Karpas-422 (cell line): ENCODE measurements at places on chromosomes 1 and 21. TPM values are rescaled to one million over a fixed set of nuclear protein-coding genes. Genes with fewer than 3 reads are reported as not detected.

Gene LHX4
- total RNA-seq: not detected in 2 replicates

Gene TAS1R1
- total RNA-seq: not detected in 2 replicates

Gene TFF2
- total RNA-seq: not detected in 2 replicates

Gene CITED4
- not detected in 2 replicates for total RNA-seq

Gene ASCL5
- total RNA-seq: not detected in 2 replicates

DNA sequence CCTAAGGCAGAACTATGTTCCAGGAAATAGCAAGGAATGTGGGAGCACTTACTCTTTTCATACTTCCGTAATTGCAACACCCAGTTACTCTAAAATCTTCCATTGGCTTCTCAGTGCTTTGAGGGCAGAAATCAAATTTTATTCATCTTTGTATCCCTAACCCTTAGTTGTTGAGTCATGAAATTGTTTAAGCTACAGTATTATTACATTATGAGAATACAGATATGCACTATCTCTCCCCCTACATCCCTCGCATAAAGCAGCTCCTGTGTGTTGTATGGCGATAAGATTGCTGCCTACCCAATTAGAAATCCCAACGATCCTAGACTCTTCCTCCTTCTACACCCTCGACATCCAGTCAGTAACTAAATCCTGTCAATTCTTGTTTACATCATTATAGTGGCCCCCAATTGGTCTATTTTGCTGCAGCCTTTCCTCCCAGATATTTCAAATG lies 2.6 kb downstream of the AIDA start:
- 0 out of 2 replicates have a peak, but pooled peaks cover 7% of the 10 kb centered on the region for H3K36me3 ChIP-seq
- H3K27me3 ChIP-seq: no peaks in the 10 kb centered on the region
- H3K4me3 ChIP-seq: no peak overlapping the region

DNA sequence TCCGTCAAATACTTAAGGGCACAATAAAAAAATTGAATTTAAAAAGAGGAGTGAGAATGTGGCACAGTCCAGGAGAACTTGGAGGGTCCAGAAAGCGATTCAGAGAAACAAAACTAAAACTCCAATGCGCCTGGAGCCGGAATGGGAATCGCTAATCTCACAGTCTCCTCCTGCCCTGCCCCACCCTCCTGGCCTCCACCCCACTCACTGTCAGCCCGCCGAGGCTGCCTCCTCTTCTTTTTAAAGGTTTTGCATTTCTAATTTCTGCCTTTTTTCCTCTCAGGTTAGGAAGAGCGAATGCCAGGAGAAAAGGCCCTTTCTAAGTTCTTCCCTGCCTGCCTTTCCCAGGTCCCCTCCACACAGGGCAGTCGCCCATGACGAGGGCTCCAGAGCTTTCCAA lies 135.3 kb downstream of the ZBTB18 start:
- H3K27me3 ChIP-seq: no peaks in the 10 kb centered on the region
- no peaks in the 10 kb centered on the region for H3K4me1 ChIP-seq
- DNase-seq: no peak
- H3K27ac ChIP-seq: no peak overlapping the region

DNA sequence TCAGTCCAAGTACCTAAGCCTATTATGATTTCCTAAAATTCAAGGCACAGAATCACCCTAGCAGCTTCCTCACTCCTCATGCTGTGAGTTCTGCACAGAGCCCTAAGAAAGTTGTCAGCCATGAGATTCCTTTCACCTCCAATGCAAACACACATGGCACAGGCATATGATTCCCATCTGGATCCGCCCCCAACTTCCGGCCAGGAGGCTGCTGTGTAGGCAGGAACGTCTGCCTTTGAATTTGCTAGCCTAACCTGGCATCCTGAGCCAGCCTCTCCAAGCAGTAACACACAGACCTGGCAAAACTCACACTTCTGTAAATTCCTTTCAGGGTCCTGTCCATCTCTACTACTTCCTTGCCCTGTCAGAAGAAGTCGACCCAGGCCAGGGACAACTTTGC lies 521.1 kb upstream of the BEND5 start:
- DNase-seq: no peak
- no peaks in the 10 kb centered on the region for H3K4me1 ChIP-seq
- H3K27me3 ChIP-seq: no peaks in the 10 kb centered on the region
- no peaks in the 10 kb centered on the region for H3K36me3 ChIP-seq

DNA sequence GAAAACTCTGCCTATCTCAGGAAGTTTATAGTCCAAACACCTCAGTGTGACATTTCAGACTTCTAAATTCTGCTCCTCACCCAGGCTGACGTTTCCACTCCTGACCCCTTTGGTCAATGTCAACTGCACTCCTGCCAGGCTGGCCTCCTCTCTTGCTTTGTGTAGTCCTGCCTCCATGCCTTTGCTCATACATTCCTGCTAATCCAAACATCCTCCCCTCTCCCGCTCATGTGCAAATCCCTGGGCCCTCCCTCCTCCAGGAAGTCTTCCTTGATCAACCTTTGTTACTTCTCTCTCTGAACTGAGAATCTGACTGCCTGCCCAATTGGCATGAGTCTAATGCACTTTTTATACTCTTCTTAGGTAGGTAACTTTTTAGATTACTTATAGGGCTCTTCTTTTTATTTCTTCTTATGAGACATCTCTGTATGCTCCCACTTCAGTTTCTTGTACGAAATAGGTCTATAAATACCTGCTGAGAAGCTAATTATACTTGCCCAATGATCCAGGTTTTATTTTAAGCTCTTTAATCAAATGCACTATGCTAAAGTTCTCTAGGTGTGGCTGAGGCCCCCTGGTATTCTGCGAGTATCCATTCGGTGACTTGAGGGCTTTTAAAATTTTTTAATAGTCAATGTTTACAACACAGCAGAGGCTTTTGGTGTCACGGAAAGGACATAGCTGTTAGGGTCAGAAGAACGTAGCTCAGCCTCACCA lies 128.1 kb downstream of the PLXNA2 start:
- no peaks in the 10 kb centered on the region for H3K4me1 ChIP-seq
- no peaks in the 10 kb centered on the region for H3K27me3 ChIP-seq
- H3K36me3 ChIP-seq: no peaks in the 10 kb centered on the region
- H3K27ac ChIP-seq: no peak overlapping the region

- H3K4me3 ChIP-seq: no peak overlapping the region
- peaks cover 83% of the 10 kb centered on the region for H3K4me1 ChIP-seq
- no peaks in the 10 kb centered on the region; the same call in 1 of the 2 replicates for H3K36me3 ChIP-seq
- no peaks in the 10 kb centered on the region for H3K27me3 ChIP-seq
Observed at GRCh38 chr1:111631502-111631901, 11.9 kb downstream of the RAP1A start.

DNA sequence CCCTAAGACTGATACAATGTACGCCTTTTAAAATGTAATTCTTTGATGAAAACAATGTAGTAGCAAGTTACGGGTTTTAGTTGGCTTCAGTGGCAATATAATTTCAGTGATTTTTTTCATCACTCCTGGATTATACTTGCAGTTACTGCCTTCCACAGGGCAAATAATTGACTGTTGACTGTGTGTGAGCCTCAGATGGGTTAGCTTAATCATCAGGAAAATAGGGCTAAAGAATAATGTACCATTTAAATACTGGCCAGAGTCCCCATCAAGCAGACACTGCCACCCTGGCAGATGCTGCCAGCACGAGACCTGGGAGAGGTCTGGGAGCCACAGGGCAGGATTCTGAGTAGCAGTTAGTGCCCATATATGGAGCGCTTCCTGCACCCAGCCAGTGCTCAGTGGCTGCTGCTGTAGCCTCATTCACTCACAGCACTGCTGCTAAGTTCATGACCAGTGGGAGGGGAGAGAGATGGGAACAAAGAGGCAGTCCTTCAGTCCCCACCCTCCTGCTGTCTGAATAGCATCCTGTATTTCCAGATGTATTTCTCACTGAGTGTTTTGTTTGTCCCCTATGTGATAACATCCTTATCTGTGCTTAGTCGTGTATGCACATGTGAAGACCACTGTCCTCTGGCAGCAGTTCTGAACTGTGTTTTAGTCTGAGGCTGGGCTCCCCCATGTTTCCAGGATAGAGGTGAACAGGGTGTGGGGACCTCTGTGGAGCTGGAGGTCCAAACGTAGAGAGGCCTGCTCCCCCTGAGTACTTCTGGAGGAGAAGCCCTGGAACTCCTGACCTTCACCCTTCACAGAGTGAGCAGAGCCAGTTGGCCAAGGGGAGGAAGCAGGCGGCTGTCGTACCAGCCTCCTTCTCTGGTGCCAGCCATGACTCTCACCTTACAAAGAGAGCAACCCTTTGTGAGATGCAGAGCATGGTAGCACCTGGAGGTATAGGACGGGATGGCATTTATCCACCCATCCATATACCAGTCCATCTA lies 80.4 kb downstream of the ADARB1 start:
- no peaks in the 10 kb centered on the region for H3K36me3 ChIP-seq
- H3K4me1 ChIP-seq: peaks cover 31% of the 10 kb centered on the region
- no peak overlapping the region for H3K27ac ChIP-seq

DNA sequence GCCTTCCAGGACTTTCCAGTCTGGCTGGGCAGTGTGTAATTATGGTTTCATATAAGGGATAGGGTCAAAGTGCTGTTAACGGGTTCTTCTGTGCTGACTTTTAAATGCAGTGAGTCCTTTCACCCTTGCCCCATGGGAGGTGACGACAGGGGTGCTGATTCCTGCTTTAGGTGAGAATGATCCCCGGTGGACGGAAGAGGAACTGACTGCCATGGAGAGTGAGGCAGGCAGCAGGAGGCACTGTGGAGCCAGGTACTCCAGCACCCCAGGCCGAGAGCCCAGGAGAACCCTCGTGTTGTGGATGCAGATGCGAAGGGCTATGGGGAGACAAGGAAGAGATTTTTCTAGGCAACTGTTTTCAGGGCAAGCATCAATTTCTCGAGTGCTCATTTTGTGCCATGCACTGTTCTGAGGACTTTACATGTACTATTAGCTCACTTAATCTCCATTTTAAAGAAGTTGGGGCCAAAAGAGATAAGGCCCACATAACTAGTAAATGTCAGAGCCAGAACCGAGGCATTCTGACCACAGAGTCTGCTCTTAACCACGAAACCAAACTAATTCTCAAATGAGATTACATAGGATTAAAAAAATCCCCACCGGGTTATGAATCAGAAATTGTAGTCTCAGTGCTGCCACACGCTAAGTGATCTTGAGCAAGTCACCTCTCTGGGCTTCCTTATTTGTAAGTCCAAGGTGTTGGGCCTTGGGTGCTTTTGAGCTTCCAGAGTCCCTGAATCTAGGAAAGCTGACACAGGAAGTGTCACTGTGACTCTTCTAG lies 28.2 kb downstream of the STPG1 start:
- no peaks in the 10 kb centered on the region for H3K36me3 ChIP-seq
- peak; percentile 58 for DNase-seq
- no peak overlapping the region for H3K4me3 ChIP-seq
- H3K27ac ChIP-seq: no peak overlapping the region
- peaks cover 24% of the 10 kb centered on the region for H3K4me1 ChIP-seq
- no peaks in the 10 kb centered on the region for H3K27me3 ChIP-seq

GRCh38 chr1:174939775-174940545 lies 59.8 kb upstream of the CACYBP start:
- DNase-seq: no peak
- no peak overlapping the region for H3K27ac ChIP-seq
- no peaks in the 10 kb centered on the region for H3K36me3 ChIP-seq
- H3K4me1 ChIP-seq: peaks cover 12% of the 10 kb centered on the region
- no peak overlapping the region for H3K4me3 ChIP-seq

DNA sequence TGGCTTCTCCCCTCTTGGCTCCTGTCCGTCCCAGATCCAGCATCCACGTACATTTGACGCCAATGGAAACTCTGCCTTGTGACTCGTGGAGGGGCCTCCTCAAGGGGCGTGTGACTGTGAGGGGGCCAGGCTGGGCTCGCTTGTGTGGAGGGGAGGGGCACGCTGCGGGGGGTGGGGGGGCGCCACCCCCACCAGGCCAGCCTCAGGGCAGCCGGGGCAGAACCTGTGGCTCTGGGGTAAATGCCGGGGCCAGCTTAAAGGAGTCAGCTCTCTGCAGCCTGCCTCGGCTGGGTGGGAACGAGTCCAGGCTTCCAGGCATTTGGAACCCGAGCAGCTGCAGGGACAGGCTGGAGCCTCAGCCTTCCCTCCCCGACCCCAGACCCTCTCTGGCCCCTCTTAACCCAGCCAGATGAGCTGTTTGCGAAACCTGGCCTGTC lies 94.1 kb downstream of the SIK1 start:
- no peaks in the 10 kb centered on the region for H3K27me3 ChIP-seq
- no peak for DNase-seq
- no peak overlapping the region for H3K4me3 ChIP-seq
- no peaks in the 10 kb centered on the region for H3K36me3 ChIP-seq
- H3K27ac ChIP-seq: no peak overlapping the region

- DNase-seq: peak; percentile 93
- no peaks in the 10 kb centered on the region for H3K27me3 ChIP-seq
- peaks cover 5% of the 10 kb centered on the region for H3K4me1 ChIP-seq
- no peak overlapping the region for H3K4me3 ChIP-seq
- H3K27ac ChIP-seq: no peak overlapping the region
Observed at GRCh38 chr1:36187800-36188593, 32.0 kb downstream of the MAP7D1 start.

DNA sequence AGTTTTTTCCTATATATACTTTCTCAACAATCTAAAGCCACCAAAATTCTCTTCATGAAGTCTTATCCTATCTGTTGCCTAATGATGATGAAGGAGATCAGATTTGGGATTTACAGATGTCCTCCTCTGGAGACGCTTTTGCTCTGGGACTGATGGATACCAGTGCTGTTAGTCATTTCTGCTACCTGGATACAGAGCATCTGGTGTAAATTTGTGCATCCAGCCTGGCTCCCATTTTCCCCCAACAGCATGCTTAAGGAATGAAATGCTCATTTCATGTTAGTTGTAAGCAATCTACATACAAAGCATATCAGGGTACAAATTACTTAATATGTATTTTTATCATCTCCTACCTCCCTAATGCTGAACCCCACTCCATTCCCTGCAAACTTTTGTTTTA lies 57.7 kb downstream of the HNRNPR start:
- peaks cover 66% of the 10 kb centered on the region; the same call in 1 of the 2 replicates for H3K36me3 ChIP-seq
- no peaks in the 10 kb centered on the region for H3K27me3 ChIP-seq
- no peak for DNase-seq
- no peak overlapping the region for H3K4me3 ChIP-seq
- H3K4me1 ChIP-seq: no peaks in the 10 kb centered on the region; the same call in 1 of the 2 replicates

GRCh38 chr1:201248721-201249559 lies 34.4 kb upstream of the PKP1 start:
- no peaks in the 10 kb centered on the region for H3K27me3 ChIP-seq
- no peak for DNase-seq
- H3K4me3 ChIP-seq: no peak overlapping the region
- H3K4me1 ChIP-seq: no peaks in the 10 kb centered on the region
